Stimulated activated CD8-positive, alpha-beta memory T cell treated with anti-CD3 and anti-CD28 coated beads, Interleukin-7, amount 100 ng/mL, for 4 hours (primary cell): ENCODE measurements at places on chromosomes 2 and 18.
A peak's percentile ranks its signal among the peaks of the same experiment; 100 is the strongest.

- DNase-seq = no peak
These were observed 43.4 kb downstream of the LHCGR start for GRCh38 chr2:48712151-48712550.

DNA sequence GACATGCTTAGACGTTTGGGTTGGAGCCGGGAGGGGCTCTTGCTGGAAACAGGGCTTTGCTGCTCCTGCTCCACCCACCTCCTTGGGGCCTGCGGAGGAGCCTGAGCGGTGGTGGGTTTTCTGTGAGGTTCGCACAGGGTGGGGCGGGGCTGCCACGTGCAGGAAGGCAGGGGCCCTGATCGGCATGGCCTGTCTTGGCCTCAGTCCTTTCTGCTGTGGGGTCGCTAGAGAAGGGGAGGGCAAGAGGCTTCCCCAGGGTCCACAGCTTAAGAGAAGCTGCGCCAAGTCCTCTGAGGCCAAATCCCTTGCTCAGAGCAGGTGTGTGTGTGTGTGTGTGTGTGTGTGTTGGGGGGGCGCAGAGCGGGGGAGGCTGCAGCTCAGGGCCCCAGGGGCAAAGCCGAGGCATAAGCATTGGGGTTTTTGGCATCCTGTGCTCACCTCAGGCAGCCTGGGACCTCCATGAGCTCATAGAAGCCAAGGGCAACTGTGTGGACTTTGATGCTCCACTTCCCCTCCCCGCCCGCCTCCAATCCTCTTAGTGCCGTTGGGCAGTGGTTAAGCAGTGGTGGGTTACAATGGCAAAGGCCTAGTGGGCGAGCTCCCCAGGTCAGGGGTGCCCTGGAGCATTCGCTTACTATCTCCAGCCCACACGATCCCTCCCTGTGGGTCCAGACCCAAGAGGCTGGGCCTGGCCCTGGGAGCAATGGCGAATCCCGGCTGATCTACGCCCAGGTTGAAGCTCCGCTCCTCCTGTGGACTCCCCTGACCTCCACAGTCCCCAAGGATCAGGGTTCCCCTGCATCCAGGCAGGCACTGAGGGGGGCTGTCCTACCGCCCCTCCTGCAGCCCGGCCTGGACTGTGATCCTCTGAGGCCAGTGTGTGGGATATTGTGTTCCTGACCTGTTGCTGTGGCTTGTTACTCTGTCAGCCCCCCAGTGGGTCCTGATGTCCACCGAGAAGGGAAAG, 28.9 kb downstream of the TOGARAM2 start:
- DNase-seq = peak; percentile 27

DNA sequence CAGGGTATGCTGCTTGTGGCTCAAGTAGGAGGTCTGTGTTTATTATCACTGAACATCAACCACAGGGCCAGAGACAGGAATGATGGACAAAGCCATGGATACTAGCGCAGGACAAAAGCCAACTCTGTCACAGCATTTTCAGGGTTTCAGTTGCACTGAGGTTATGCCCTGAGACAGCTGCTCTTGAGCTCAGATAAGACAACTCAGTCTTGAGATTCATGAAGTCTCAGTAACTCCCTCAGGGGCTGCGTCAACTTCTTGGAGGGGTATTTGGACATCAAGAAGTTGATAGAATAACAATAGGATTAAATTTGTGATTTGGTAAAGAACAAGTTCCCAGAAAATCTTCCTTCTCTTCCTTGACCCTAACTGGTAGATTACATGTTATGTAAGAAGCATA, 287.0 kb upstream of the SLC14A2 start:
- DNase-seq = no peak

DNA sequence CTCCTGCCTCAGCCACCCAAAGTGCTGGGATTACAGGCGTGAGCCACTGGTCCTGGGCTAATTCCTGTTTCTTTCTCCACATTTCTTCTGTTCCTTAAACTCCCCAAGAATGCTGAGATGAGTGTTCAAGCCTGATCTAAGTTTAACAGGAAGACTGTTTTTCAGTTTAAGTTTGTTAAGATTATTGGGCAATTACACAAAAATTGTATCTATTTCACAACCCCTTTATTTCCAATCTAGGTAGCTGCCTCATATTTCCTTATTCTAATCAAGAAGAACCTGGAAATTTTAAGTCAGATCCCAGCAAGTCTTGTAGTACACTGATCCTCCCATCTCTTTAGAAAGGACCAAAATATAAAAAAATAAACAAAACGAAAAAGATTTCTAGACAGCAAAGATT, 11.7 kb downstream of the SFT2D3 start:
- no peak for DNase-seq

- no peak for DNase-seq
These were observed 510.1 kb downstream of the TXNL1 start for GRCh38 chr18:56128153-56128791.

DNA sequence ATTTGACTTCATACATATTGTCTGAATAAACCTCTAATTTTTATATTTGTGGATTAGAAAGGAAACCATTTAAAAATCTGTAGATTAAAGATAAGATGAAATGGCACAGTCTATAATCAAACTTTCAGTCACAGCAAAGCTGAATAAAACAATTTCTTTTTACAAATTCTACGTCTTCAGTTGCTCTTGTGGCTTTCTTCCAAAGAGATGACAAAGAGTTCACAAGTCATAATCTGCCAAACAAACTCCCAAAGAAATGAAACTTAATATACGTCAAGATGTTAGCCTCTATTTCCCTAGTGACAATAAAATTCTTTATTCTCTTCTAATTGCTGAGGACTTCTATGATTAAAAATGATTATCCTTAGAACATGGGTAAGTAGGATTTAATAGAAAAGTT, 66.3 kb downstream of the FIGN start:
- DNase-seq = no peak

DNA sequence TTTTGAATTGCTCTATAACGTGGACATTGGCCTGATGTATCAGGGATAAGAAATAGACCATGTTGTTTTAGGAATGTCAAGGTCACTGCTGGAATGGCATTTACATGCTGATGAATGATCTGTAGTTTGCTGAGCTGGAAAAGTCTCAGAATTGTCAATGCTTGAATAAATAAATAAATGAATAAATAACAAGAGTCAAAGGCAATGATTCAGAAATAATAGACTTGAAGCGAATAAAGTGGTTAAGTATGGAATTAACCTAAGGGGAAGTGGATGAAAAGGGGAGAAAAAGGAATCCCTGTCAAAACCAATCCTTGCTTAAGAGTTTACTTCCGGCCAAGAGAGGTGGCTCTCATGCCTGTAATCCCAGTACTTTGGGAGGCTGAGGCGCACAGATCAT, 1620.0 kb downstream of the SUCLG1 start:
- no peak for DNase-seq

- no peak for DNase-seq
These were observed 119.4 kb upstream of the RAB6C start for GRCh38 chr2:129860088-129860487.

- no peak for DNase-seq
These were observed 124.8 kb downstream of the KLHL29 start for GRCh38 chr2:23509596-23510292.
